ENCODE measurements at places on chromosomes 16 and 17.

GRCh38 chr16:17302620-17303019, 168.1 kb downstream of the XYLT1 start:
- DNase-seq, result no peak

GRCh38 chr16:82005027-82005830, 6.0 kb downstream of the SDR42E1 start:
- no peak for DNase-seq

GRCh38 chr16:2913603-2914002, 1.9 kb downstream of the FLYWCH1 start:
- no peak for DNase-seq

DNA sequence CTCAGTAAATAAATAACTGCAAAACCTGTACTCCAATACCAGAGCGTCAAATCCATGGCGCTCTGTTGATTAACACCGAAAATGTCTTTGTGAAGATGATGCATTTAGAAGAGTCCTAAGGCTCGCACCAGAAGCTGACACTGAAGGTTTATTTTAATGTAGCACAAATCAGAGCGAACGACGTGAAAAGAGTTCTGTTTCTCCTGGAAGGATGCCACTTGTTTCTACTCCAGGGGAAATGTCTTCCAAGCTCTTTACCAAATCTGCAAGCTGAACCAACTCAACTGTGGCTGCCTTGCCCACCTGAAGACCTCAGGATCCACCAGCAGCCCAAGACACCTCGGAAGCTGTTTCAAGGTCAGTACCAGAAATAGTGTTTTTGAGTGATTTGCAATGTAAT, 194.4 kb upstream of the MAF start:
- no peak for DNase-seq

DNA sequence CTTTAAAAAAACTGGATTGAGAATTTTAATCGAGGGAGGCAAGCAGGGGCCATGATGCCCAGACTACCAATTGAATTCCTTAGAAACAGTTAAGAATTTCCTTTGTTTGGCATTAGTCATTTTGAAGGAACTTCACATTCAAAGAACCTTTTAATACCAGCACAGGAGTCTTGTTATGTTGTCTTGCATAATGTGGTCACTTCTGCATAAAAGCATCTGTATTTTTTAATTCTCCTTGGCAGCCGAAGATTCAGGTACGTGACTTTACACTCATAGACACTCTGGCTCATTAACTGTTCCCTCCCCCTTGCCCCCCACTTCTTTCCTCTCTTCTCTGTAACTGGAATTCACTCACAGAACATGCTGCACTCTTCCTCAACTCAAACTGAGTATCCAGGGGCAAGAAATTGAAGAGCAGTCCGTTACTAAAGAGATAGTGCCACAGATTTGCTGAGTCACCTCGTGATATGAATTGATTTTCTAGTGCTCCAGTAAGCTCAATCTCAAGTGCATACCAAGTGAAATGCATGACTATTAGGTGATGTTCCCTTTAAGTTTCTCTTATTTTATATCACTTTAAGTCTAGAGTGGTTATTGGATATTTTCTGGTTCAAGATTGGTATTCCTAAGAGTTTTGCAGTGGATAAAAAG, 572.2 kb upstream of the SOX9 start:
- no peak for DNase-seq

DNA sequence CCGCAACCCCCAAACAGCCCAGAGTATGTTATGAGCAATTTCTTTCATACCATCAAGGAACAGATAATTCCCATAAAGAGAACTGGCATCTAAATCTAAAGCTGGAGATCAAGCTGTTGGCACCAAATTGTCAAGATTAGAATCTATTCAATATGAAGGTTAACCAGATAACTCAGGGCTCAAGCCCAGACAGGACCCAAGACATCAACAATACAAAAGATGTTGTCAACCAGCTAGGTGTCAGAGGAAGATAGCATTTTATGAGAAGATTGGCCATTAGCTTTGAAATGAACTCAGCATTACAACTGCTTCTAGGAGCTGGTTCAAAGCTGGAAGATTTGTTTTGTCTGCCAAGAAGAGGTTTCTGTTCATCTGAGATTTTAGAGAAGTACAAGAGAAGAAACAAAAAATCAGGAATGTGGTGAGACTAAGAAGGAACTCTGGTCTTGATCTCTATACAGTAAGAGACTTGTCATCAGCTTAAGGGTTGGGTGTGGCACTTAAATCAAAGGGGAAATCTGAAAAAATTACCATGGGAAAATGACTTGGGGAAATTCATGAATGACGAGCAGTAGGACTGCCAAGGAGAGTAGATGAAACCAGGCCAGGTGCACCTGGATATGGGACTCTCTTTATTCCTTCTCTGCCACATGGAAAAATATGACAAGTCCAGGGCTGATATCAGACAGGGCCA, 64.2 kb upstream of the COX10 start:
- DNase-seq, result no peak

DNA sequence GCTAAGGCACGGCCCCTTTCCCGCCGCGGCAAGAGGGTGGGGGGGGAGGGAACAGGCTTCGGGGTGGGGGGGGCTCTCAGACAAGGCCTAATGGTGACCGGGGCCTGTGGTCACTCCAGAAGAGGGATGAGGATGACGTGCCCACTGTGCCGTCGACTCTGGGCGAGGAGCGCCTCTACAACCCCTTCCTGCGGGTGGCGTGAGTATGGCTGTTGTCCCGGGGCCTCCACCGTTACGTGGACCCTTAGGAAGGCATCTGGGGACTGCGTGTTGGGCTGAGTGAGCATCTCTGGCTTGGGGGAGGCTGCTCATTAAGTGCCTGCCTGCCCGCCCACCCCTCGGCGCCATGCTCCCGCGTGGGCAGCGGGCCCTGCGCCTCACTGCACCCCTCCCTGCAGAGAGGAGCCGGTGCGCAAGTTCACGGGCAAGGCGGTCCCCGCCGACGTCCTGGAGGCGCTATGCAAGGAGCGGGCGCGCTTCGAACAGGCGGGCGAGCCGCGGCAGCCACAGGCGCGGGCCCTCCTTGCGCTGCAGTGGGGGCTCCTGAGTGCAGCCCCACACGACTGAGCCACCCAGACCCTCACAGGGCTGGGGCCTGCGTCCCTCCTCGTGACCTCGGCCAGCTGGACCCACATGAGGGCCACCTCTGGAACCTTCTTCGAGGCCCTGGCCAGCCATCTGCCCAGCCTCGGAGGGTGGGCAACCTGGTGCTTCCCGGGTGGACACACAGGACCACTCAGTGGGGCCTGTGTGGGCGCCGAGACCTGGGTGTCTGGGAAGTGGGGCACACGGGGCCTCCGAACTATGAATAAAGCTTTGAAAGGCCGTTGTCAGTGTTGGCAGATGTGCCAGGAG, 2.2 kb downstream of the HAGHL start:
- no peak for DNase-seq

DNA sequence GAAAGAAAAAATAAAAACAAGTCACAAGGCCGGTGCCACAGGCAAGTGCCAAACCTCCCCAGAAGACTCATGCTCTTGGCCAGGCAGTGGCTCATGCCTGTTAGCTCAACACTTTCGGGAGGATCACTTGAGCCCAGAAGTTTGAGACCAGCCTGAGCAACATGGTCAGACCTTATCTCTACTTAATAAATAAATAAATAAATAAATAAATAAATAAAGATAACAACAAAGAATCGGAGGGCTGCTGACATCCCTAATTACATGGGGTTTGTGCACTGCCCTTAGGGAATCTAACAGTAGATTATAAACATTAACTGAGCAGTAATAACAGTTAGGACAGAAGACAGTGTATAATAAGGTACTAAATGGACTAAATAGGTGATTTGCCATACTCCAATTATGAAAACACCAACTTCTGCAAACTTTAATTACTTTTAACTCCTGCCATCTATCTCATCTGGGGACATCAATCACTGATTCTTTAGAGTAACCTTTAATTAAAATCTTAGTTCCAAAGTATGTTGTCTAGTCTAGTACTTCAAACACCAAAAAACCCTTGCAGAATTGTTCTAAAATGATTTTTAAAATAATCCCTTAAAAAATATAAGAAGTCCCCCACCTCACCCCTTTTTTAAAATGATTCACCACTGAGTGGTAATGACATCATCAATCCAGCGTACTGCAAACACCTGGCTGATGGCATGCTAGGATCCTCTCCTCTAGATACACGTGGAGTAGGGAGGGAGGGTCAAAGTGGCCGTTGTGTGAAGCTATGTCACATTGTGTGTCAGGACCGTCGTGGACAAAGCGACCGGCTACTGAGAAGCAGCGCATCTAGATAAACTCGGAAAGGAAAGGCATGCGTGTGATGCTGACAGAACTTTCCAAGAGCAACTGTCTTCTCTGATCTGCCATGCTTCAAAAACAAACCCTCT, 28.5 kb downstream of the CYTH1 start:
- DNase-seq, result no peak

DNA sequence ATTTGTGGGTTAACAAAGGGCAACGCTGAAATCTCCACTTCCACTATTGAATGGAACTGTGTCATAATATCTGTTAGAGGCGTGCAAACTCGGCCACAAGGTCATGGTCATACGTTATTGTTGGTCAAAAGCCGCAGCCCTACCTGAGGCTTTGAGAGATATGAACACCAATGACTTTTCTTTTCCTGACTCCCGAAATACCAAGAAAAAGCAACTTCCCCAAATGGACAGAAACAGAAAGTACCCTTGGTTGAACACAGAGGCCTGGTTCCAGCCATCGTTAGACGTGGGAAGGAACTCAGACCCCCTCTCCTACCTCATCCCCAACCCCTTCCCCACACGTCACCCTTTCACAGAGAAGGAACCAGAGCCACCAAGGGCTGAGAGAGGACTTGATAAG, 1.4 kb upstream of the PIK3R5 start:
- DNase-seq, result no peak

GRCh38 chr16:82991966-82992675, 365.4 kb downstream of the CDH13 start:
- no peak for DNase-seq

GRCh38 chr17:76398523-76399174, 14.2 kb downstream of the SPHK1 start:
- no peak for DNase-seq

- no peak for DNase-seq
Observed at GRCh38 chr16:78198288-78198687, 98.8 kb downstream of the WWOX start.

- no peak for DNase-seq
Observed at GRCh38 chr17:76125391-76125675, 15.7 kb downstream of the FOXJ1 start.

DNA sequence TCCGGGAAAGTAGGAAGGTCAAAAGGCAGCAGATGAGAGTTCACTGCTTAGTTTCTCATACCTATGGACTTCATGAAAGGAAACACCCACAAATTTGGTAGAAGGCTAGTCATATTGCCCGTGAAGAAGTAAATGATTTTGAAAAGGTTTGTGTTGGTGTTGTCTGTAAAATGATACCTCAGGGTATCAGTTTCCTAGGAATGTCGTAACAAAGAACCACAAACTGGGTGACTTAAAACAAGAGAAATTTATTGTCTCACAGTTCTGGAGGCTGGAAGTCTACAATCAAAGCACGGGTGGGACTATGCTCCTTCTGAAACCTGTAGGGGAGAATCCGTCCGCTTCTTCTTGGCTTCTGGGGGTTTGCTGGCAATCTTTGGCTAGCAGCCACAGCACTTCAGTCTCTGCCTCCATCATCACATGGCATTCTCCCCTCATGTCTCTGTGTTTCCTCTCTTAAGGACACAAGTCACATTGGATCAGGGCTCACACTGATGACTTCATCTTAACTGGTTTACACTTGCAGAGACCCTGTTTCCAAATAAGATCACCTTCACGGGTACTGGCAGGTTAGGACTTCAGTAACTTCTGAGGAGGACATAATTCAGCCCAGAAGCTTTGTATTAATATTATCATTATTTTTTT, 2.0 kb upstream of the NAE1 start:
- no peak for DNase-seq

DNA sequence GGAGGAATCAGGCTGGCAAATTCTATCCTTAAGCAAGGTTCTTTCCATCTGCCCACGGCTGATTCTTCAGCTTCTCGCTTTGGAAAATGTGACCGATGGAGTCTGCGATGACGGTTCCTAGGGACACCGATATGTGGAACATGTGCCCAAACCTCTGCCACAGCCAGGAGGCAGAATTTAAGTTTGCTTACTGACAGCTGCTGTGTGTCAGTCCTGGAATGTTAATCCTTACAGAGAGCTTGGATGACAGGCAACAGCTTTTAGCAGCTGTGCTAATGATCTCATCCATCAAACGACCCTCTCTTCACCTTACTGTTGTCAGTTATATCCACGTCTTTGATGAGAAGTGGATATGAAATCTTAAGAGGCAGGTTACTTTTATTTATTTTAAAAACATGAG, 11.4 kb upstream of the MYH13 start:
- no peak for DNase-seq

DNA sequence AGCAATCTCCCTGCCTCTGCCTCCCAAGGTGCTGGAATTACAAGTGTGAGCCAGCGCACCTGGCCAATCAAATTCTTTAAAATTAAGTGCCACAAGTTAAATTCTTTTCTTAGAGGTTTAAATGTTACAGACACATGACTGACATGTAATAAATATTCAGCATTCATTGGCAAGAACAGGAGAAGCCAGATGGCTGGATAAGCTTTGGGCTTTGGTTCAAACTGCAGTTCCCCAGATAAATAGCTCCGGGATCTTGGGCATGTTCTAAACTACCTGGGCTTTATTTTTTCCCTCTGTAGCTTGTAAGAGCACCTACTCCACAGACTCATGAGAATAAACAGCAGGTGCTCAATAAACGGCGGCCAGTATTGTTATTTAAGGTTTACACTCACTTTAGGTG, 34.1 kb downstream of the ABAT start:
- DNase-seq, result no peak

DNA sequence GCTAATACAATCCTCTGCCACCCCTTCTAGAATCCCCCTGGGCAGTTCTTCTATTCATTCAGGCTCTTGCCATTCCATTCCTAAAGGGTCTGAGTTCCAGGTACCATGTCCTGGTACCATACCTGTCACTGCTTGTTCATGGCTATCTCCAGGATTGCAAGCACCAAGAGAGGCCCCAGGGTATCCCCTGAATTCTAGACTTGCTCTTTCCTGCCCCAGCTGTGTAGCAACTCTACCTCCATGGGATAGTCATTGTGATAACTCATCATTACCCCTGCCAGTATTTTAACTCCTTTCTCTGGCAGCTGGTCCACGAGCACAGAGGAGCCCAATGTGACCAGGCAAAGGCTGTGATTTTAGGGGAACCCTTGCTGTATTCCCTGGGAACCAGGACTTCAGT, 143.7 kb upstream of the CDH5 start:
- no peak for DNase-seq

- no peak for DNase-seq
Observed at GRCh38 chr16:66159987-66160386, 206.5 kb upstream of the CDH5 start.

GRCh38 chr17:76909971-76910760, 42.0 kb downstream of the MGAT5B start:
- DNase-seq, result no peak

GRCh38 chr16:64900019-64900418, 221.8 kb downstream of the CDH11 start:
- no peak for DNase-seq

GRCh38 chr16:68517606-68518166, 21.4 kb upstream of the ZFP90 start:
- DNase-seq, result no peak

- no peak for DNase-seq
Observed at GRCh38 chr16:77624085-77624484, 98.2 kb upstream of the NUDT7 start.

Measured in NCI-H1048 (cell line).